ENCODE measurements at places on chromosomes 6 and 20. TPM values are rescaled to one million over a fixed set of nuclear protein-coding genes. Genes with fewer than 3 reads are reported as not detected.

Gene RIPOR3
- total RNA-seq: not detected

Gene CPNE1
- 327 TPM for total RNA-seq

- no peak for DNase-seq
Measured at GRCh38 chr6:31778999-31779885, 2.1 kb upstream of the VWA7 start.

Gene OR2J3
- total RNA-seq: not detected

GRCh38 chr6:74519163-74519562, 686.7 kb downstream of the COL12A1 start:
- no peak for DNase-seq

- no peak for DNase-seq
Measured at GRCh38 chr6:105097288-105097687, 82.5 kb downstream of the POPDC3 start.

GRCh38 chr20:44036441-44036840, 121.8 kb downstream of the TOX2 start:
- no peak for DNase-seq

- no peak for DNase-seq
Measured at GRCh38 chr20:35264755-35265154, 13.2 kb downstream of the MMP24OS start.

Gene MYLK4
- total RNA-seq: 0.49 TPM

DNA sequence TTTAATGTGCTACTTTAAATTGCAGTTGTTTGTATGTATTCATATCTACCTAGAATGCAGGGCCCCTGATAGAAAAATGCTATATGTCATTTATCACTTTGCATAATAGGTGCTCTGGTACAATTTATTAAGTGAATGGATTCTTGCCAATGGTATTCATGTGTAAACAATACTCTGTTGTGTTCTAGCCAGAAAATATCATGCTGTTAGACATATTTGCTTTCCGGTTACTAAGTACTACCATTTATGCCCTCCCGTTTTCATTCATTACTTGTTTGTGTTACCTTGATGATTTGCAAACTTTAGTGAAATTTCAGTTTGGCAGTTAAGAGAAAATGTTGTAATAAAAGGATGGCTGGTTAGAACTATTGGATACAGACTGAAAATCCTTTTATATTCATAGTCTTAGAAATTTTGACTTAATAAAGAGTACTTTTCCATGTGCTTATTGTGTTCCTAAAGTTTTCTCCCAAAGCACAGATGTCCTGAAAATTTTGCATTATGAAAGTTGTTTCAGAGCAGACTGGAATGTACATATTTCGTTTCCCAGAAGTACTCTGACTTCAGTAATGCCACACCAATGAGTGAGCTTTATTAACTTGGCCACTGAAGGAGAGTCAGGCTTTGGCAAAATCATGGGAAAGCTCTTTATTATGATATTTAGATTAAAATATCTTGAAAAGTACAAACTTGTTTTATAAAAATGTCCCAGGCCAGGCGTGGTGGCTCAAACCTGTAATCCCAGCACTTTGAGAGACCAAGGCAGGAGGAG, 31.5 kb downstream of the RPF2 start:
- no peak for DNase-seq
